Uterus (tissue), 4 donors: ENCODE measurements at places on chromosomes 13 and 19. TPM values are rescaled to one million over a fixed set of nuclear protein-coding genes. Genes with fewer than 3 reads are reported as not detected.

GRCh38 chr13:104296286-104296685 lies 1230.1 kb upstream of the SLC10A2 start:
- DNase-seq: no peak

DNA sequence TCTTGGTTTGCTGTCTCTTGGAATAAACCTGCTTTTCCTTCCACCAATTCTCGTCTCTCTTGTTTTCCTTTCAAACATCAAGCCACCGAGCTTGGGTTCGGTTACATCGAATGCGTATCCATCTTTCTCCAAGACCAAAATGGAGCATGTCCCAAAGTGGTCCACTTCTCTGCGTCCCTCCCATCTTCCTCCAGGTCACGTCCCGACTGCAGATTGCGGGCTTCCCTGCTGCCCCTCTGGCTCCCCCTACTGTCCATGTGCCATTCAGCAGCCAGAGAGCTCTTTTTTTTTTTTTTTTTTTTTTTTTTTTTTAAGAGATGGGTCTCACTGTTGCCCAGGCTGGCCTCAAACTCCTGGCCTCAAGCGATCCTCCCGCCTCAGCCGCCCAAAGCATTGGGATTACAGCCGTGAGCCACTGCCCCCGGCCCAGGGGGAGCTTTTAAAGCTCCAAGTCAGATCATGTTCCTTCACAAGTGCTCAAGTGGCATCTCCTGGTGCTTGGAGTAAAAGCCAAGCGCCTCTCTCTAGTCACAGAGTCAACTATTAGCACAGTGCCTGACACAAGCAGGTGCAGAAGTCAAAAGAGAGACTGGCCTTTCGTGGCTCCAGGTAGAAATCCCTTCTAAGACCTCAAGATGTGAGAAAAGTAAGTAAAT lies 10.0 kb downstream of the COL5A3 start:
- DNase-seq: peak; percentile 70

Gene CBARP
- not detected for total RNA-seq

Gene CGB3
- not detected for total RNA-seq

- DNase-seq: no peak
Measured at GRCh38 chr13:80259159-80259558, 81.8 kb downstream of the SPRY2 start.

Gene FCHO1
- total RNA-seq: 1.4 TPM

DNA sequence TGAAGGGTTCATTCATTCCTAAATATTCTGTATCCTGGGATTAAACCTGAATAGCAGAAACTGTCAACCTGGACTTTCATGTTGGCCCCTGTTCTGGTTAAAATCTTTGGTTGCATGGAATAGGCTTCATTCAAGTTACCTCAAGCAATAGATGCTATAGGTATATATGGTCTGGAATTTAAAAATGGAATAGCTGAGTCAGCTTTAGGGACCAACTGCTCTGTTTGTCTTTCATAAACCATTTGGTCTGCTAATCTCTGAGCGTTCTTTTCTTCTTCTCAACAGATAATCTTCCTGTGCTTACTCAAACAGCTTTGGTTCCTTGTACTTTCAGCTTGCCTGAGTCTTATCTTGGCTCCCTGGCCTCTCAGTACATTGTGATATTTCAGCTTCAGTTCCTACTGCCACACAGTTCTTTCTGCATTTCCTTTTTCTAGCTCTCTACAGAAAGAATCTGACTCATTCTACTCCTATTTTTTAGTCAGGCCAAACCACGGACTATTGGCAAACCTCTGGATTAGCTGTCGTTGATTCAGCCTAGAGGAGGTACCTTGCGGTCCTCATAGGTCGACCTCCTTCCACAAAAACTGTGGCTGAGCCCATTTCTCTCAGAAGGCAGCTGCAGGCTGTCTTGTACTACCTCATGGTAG lies 35.9 kb upstream of the MAB21L1 start:
- DNase-seq: peak; percentile 61

Gene ZNF227
- total RNA-seq: 43.8 TPM

GRCh38 chr13:87459419-87459818 lies 211.8 kb upstream of the SLITRK5 start:
- DNase-seq: no peak

DNA sequence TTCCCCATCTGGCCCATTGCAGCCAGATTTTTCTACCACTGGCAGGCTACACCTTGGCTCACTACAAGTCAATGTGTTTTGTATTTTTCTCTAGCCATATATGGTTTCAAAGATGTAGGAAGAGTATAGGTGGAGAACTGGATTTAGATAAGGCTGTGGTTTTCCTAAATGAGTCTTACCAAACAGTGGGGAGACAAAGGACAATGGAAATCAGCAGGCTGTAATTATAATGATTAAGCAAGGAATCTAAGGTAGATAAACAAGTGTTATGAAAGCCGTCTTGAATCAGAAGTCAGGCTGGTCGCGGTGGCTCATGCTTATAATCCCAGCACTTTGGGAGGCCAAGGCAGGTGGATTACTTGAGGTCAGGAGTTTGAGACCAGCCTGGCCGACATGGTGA lies 11.2 kb downstream of the IGFL1 start:
- no peak for DNase-seq

GRCh38 chr13:83515268-83516015 lies 366.8 kb downstream of the SLITRK1 start:
- no peak for DNase-seq

Gene CEACAM20
- 0.40 TPM for total RNA-seq

Gene ALOX5AP
- 4.4 TPM for total RNA-seq

DNA sequence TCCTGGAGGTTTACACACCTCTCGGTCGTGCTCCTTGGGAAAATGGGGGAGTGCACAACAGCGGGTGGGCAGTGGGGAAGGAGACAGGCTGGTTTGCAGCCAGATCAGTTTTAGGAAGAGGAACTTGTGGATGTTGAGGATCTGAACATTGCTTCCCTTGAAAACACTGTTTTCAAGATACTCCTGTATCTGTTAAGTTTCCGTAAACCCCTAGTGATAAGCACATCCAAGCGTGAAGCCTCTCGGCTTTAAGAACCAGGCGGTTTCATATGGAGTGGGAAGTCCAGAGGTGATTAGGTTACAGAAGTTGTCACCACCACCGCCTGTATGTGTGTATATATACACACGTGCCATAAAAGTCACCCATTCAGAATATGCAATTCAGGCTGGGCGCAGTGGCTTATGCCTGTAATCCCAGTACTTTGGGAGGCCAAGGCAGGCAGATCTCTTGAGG lies 47.4 kb downstream of the SIPA1L3 start:
- no peak for DNase-seq

DNA sequence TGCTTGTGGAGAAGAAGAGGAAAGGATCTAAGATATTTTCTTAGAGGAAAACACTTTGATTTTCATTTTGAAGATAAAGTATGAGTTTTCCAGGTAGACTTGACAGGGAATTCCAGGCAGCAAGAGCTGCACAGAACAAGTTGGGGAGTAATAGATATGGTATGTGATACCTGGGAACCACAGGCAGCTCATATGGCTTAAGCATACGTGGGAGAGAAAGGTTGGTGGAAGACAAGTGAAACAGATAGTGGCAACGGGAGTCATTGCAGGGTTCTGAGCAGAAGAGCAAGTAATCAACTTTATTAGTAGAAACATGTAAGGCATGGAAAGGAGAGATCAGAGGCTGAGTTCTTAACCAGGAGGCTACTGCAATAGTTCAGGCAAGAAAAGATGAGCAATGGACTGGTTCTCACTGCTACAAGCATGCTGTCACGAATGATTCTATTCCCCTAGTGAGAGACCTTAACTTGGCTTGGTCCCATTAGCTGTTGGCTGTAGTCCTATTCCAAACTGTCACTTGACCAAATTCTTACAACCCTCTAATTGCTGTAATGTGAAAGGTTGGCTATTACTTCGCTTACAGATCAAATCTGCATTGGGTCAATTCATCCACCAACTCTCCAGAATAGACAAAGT lies 217.9 kb downstream of the VWA8 start:
- DNase-seq: no peak

GRCh38 chr19:10966809-10967208 lies 6.0 kb downstream of the SMARCA4 start:
- DNase-seq: no peak

DNA sequence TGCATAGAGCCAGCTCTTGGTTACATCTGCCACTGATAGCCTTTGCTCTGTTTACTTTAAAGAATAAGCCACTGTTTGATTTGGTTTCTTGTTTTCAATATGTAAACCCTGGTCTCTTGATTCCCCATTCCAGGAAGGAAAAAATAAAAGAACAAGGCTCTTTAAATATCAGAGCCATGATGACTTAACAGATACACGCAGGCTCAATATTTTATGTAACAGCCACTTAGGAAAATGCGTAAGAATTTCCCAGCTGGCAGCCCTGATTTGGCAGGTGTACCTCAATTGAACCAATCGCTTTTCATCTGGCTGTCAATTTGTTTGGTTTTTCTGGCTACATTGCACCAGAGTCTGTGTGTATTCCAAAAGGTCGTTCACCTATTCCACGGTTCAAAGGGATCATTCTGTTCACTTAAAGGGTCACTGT lies 65.6 kb downstream of the IRS2 start:
- DNase-seq: no peak

GRCh38 chr13:113835461-113836270 lies 28.2 kb downstream of the GAS6 start:
- peak; percentile 80 for DNase-seq

DNA sequence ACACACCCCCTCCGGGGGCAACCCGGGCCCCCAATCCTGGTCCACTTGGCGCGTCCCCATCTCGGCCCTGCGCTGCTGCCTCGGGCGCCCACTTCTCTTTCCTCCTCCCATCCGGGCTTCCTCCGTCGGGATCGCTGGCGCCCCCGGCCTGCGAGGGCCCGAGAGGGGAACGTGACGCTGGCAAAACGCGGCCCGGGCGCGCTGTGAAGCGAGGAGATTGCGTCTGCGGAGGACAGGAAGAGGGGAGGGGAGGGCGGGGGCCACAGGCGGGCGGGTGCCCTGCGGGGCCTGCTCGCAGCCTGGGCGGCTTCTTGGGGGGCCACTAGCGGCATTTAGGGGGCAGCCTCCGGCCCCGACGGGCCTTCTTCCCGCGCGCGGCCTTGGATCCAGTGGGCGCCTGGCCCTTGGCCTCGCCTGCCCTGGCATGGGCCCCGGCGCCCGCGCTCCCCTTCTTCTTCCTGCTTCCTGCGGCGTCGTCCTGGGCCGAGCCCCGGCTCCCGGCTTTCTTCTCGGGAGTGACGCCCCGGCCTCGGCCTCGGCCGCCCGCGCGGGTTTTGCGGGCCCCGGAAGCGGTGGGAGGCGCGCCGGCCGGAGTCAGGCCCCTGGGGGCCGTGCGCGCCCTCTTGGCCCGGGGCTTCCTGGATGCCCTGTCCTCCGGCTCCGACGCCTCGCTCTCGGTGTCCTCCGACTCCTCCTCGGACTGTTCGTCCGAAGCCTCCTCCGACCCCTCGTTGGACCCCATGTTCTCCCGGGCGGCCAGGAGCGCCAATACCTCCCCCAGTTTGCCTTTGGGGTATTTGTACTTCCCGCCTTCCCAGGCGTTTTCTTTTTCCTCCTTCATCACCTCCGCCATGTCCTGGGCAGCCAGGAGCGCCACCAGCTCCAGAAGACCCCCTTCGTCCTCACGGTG lies 2.2 kb downstream of the PNMA8B start:
- DNase-seq: no peak
